Activated CD8-positive, alpha-beta memory T cell treated with anti-CD3 and anti-CD28 coated beads for 4 hours (primary cell): ENCODE measurements at places on chromosomes 4 and X.

DNA sequence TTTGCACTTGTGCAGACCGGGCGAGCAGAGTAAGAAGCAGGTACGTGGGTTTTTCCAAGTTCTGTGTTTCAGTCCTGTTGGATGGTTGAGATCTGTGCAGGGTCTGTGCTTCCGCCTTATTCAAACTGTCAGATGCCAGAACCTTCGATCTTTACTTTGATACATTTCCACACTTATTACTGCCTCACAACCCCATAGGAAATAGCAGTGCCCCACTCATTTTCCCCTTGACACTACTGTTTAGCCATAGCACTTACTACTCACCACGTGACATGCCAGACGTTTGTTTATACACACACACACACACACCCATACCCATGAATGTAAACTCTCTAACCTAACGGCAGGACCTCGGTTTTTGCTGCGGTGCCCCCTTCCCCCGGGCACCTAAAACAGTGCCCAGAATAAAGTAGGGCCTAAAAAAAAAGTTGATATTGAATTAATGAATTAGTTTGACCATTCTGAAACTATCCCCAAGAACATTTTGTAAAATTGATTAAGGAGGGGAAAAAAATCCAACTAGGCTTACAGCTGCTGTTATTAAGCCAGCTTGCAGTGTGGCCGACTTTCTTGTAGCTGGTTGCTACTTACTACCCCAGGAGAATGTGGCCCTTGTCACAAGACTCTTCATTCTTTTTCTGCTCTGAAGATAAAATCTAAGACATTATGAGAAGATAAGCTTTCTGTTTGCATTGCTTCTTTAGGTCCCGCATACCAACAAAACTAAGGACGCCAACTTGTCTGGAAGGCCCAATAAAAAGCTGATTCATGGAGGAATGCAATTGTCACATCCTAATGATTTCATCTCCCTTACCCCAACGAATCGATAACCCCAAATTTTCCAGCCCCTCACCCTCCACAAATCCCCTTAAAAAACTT, 704 bp upstream of the SEPSECS start:
- no peak for DNase-seq

DNA sequence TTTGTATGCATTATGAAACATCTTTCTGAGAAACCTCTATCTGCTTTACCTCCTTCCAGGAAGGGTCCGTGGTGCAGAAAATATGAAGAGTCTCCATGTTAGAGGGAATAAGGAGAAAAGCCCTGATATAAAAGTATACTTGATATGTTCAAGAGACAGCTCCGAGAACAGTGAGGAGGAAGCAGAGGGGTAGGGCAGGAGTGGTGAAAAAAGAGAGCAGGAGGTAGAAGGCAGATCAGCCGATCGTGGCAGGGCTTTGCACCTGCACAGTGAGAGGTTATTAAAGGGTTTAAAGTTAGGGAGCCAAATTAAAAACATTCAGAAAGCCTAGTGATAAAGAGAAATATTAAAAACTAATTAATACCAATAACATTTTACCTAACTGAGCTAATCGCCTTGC, 419.7 kb downstream of the FAT4 start:
- DNase-seq, result no peak

GRCh38 chr4:78654807-78655206, 103.2 kb downstream of the ANXA3 start:
- DNase-seq, result no peak

- no peak for DNase-seq
Measured at GRCh38 chr4:107890779-107891178, 40.6 kb upstream of the CYP2U1 start.

GRCh38 chr4:41744572-41745291, 3.8 kb downstream of the PHOX2B start:
- no peak for DNase-seq

DNA sequence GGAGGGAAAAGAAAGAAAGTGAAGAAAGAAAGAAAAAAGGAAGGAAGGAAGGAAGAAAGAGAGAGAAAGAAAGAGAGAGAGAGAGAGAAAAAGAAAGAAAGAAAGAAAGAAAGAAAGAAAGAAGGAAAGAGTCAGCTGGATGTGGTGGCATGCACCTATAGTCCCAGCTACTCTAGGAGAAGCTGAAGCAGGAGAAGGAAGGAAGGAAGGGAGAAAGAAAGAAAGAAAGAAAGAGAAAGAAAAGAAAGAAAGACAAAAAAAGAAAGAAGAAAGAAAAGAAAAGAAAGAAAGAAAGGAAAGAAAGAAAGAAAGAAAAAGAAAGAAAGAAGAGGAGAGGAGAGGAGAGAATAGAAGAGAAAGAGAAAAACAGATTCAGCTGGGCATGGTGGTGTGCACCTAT, 44.3 kb upstream of the ERVMER34-1 start:
- DNase-seq, result no peak

- no peak for DNase-seq
Measured at GRCh38 chr4:55311792-55312488, 34.1 kb upstream of the SRD5A3 start.

- no peak for DNase-seq
Measured at GRCh38 chrX:17737986-17738713, 857 bp downstream of the SCML1 start.

- no peak for DNase-seq
Measured at GRCh38 chr4:187006189-187006618, 282.5 kb upstream of the FAT1 start.

GRCh38 chrX:133916984-133917722, 68.2 kb downstream of the GPC3 start:
- no peak for DNase-seq

- DNase-seq, result no peak
Measured at GRCh38 chr4:114599231-114599902, 760 bp downstream of the UGT8 start.

GRCh38 chrX:69538321-69538876, 34.3 kb downstream of the NALF2 start:
- DNase-seq, result peak; percentile 20

GRCh38 chr4:100340512-100341485, 150.5 kb upstream of the DDIT4L start:
- no peak for DNase-seq
